NCI-H2029 (cell line): ENCODE measurements at places on chromosomes 5 and 9.

DNA sequence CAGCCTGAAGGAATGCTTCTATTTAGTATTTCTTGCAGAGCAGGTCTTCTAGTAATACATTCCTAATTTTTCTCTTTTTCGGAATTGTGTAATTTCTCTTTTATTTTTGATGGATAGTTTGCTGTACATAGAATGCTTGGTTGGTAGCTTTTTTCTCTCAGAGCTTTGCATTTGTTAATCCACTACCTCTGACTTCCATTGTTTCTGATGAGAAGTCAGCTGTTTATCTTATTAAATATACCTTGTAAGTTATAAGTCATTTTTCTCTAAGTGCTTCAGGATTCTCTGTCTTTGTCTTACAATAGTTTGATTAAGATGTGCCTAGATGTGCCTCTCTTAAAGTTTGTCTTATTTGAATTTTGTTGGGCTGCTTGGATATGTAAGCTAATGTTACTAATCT lies 101.9 kb downstream of the HTR1A start:
- no peak for DNase-seq

- no peak for DNase-seq
Observed at GRCh38 chr9:127753622-127754021, 18.5 kb upstream of the TOR2A start.

GRCh38 chr9:127812011-127812410 lies 9.3 kb downstream of the FPGS start:
- no peak for DNase-seq

- DNase-seq, result no peak
Observed at GRCh38 chr5:22557251-22557650, 295.9 kb downstream of the CDH12 start.

DNA sequence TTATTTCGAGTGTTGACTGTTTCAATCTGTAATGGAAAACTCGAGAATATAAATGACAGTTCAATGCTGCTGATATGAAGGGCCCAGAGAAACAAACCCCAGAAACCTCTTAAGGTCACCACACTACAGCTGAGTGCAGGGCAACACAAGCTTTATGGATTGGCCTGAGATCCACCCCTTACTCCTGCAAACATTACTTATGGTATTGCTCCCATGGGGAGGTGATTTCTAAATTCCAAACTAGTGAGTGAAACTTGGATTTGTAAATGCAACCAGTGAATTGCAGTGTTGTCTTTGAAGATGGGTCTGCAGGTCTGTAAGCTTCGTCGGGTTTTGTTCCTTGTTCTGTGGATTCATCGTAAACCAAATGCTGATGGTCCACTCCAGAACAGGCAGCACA lies 85.4 kb downstream of the NTRK2 start:
- DNase-seq, result no peak

DNA sequence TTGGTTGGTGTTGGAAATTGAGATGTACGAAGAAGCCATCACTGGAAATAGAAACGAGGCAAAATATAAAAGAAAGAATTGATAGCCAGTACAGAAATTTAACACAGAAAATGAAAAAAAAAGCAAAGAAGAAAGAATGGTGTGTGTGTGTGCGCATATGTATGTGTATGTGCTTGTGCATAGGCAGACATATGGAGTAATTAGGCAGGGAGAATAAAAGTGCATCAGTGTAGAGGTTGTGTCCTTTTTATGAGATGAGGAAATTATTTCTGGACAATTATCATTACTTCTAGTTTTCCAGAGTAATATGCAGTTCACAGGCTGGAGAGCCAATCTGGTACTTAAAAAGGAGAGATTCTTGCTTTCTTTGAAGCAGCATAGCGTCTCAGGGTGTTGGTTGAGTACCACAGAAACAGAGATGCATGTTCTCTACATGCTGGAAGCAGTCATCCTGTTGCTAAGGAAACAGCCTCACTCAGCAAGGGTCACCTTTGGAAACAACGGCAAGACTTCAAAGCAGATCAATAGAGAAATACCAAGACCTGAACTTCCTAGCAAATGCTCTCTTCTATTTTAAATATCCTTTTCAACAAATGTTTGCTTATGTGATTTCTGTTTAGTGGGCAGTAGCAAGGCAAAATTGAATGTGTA lies 172.7 kb downstream of the TAF11L14 start:
- no peak for DNase-seq

GRCh38 chr9:79104216-79104615 lies 467.5 kb upstream of the TLE4 start:
- DNase-seq, result no peak

GRCh38 chr5:81601919-81602318 lies 149.0 kb downstream of the SSBP2 start:
- no peak for DNase-seq

DNA sequence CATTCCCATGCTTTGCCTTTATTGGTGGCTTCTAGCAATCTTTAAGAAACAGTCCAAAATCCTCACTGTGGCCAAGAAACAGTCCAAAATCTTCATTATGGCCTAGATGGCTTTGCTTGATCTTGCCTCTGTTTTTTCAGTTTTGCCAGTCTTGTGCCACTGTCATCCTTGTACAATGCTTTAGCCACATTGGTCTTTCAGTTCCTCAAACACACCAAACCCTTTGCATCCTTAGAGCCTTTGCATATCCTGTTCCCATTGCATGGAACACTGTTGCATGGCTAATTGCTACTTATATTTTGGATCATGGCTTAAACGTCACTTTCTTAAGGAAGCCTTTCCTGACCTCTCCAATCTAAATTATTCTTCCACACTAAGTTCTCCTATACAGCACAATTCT lies 22.1 kb downstream of the MRRF start:
- DNase-seq, result no peak

DNA sequence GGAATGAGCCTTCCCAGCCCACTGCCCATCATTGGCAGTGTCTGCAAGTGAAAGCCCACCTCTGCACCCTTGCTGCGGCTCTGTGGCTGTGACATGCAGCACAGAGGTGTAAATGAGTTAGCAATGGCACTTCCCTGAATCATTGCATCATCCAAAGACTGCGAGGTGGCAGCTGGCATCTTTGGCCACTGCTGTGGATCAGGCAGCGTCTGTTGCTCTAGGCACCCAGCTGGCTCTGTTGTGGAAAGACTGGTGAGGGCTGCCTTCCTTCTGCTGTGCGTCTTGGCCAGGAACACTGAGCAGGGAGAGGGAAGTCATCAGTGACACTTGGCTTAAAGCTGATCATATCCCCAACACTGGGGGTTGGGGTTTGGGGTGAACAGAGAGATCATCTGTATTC lies 64.5 kb downstream of the MFAP3 start:
- no peak for DNase-seq

DNA sequence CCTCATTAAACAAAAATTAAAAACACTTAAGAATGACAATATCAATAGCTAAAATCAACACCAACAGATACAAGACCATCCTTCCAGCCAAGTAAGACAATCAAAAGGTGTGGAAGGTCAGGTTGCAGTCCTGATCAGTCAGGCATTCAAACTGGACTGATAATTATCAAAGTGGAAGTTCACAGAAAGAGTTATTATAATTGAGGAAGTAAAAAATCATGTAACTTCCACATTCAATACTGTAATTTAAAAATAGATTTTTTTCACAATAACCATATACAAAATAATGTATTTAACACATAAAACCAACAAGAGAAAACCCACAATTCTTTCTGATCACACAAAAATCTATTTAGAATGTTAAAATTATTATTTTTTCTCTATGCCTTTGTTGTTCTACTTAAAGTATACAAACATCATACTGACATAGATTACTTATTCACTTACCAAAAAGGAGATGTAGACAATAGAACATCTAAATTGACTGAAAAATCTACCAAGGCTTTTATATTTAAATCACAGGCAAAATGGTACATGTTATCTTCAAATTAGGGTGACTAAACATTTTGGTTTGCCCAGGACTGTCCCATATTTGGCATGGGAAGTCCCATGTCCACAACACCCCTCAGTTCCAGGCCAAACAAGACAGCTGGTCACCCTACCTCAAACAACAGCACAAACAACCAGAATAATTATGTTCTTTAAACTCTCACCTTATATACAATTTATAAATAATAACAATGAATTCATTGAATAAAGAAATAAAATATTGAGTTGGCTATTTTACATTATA lies 142.5 kb upstream of the SLC24A2 start:
- no peak for DNase-seq
